ENCODE measurements at places on chromosomes 3 and 15.

DNA sequence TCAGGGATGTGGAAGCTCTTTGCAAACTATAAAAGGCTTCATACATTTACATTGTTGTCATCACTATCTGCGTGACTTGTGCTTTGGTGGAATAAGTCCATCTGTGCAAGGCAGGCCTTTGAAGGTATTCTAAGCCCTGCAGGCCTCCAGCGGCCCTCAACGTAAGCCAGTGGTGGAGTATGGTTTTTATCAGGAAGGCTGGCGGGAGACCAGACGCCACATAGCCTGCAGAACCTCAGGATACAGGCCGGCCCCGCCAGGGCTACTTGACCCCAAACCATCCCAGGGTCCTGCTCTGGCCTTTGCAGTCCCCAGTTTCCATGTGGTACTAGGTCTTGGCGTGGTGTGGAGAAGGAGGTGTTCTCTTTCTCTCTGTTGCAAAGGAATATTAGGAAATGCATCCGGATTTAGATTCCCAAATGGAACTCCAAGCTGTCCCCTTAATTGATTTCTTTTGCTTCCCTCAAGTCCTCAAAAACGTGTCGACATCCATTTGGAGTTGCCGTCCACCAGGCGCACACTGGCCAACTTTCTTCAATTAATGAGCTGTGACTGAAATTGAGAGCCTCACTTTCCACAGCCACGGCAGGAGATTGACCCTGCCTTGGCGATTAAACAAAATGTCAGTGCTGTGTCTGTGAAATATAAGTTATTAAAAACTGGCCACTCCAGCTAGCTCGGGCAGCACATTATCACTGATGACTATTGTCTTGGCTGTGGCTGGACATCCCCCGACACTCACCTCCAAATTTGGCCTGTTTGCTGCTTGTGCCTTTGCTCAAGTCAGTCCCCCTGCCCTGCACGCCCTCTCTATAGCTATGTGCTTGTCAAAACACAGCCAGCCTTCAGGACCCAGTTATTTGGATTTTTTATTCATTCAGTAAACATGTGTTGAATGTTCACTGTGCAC lies 239.8 kb upstream of the TLE3 start:
- DNase-seq, result no peak

- no peak for DNase-seq
Measured at GRCh38 chr3:81087607-81088006, 673.8 kb downstream of the GBE1 start.

DNA sequence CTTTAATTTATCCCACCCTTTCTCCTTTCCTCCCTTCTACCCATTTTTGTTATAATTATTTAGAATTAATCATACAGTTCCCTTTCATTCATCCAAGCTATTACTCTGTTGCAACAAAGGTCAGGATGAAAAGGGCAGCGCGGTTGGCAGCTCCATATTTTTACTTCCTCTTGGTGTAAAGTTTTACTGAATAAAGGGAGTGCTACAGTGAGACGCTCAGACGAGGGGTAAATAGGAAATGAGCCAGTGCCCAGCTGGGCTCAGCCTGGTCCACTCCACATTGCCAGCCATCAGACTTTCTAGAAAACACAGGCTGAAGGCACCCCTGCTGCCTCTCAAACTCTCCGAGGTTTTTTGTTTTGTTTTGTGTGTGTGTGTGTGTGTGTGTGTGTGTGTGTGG lies 21.9 kb upstream of the ZBTB38 start:
- no peak for DNase-seq

GRCh38 chr3:12557473-12558100 lies 700 bp downstream of the MKRN2 start:
- no peak for DNase-seq

DNA sequence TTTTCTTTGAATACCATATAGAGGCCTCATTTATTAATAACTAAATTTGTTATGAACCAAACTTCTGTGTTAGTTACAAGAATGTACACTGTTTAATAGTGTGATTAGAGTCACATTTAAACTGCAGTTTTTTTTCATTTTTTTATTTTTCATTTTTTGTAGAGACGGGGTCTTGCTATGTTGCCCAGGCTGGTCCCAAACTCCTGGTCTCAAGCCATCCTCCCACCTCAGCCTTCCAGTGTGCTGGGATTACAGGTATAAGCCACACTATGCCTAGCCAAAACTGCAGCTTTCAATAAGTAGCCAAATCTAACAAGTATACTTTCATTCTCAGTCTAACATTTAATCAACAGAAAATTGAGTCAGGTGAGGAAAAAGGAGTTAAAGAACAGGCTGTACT lies 10.2 kb upstream of the ATP11B start:
- no peak for DNase-seq

Measured in T-helper 22 cell (primary cell).